ENCODE measurements at places on chromosomes 4 and X.

DNA sequence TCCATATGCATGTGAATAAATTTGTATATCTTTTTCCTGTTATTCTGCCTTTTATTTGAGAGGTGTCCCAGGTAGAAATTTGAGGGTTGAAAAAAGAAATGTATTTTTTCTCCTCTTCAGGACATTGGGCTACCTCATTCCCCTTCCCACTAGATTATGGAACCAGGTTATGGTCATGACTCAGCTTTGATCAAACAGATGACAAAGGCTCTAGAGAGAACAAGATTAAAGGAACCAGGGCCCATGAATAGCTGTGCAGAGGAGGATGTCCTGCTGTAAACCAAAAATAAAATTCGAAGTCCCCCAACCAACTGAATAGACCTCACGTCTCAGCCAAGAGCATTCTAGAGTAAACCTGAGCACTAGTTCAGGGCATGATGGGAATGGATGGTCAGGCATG is 313.2 kb downstream of the RAPGEF2 start:
- no peak for DNase-seq

GRCh38 chr4:140726776-140727500 is 29.2 kb downstream of the TBC1D9 start:
- peak; percentile 93 for DNase-seq

GRCh38 chr4:124861761-124862160 is 149.2 kb upstream of the ANKRD50 start:
- no peak for DNase-seq

DNA sequence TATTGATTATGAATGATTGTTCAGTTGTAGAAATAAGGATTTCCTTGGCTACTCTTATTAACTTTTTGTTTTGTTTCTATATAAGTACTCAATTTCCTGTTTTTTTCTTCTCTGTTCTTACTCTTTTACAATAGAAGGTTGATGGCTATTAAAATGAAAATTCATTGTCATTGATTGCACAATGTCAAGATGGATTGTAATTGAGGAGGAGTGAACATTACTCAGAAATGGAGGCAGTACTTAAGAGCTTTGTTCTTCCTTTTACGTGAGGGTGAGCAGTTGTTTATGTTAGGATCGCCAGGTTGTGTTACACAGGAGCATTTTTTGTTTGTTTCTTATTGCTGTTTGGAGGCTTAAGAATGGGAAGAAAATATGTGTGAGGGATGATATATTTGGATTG is 2062.4 kb downstream of the ARAP2 start:
- DNase-seq = peak; percentile 72

GRCh38 chrX:139113708-139114107 is 402.2 kb upstream of the FGF13 start:
- DNase-seq = peak; percentile 17

- DNase-seq = no peak
Observed at GRCh38 chr4:141849778-141850177, 213.4 kb downstream of the IL15 start.

GRCh38 chrX:23202326-23202725 is 132.3 kb upstream of the PTCHD1 start:
- DNase-seq = peak; percentile 2

- no peak for DNase-seq
Observed at GRCh38 chr4:149266301-149266700, 549.3 kb downstream of the IQCM start.

- no peak for DNase-seq
Observed at GRCh38 chr4:25986807-25987206, 72.8 kb downstream of the SMIM20 start.
